ENCODE measurements at places on chromosomes 12 and 14. TPM values are rescaled to one million over a fixed set of nuclear protein-coding genes. Genes with fewer than 3 reads are reported as not detected.

DNA sequence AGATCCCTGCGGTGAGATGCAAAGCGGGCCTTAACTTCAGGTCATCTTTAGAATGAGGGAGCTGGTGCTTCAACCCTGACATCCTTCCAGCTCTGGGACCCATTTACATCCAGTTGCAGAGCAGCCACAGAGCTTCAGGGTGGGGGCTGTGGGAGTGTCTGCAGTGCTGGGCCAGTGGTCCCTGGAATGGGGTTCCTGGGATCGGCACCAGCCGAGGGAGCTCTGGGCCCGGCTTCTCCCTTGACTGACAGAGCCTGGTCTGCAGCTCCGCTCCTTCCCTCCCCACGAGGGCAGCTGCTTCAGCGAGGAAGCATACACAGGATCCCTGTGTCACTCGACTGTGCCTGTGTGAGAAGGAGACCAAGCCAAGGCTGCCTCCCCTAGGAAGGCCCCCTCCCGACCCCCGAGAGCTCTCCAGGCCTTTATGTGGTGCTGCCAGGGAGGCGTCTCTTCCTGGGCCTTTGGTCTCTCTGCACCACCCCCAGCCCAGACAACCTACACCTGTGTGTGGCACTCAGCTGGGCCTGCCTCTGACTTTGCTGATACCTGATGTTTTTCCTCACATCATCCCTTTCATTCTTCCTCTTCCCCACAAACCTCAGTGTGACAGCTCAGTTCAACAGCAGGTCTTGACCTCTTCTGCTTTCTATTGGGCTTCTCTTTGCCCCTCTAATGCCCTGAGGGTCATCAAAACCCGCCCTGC, 48.1 kb upstream of the RIN3 start:
- DNase-seq, result peak; percentile 27

- no peak for DNase-seq
Measured at GRCh38 chr12:66548338-66549049, 130.4 kb downstream of the GRIP1 start.

KRT74 gene
- total RNA-seq, result not detected

- peak; percentile 18 for DNase-seq
Measured at GRCh38 chr14:72739446-72740405, 154.2 kb downstream of the DPF3 start.

DNA sequence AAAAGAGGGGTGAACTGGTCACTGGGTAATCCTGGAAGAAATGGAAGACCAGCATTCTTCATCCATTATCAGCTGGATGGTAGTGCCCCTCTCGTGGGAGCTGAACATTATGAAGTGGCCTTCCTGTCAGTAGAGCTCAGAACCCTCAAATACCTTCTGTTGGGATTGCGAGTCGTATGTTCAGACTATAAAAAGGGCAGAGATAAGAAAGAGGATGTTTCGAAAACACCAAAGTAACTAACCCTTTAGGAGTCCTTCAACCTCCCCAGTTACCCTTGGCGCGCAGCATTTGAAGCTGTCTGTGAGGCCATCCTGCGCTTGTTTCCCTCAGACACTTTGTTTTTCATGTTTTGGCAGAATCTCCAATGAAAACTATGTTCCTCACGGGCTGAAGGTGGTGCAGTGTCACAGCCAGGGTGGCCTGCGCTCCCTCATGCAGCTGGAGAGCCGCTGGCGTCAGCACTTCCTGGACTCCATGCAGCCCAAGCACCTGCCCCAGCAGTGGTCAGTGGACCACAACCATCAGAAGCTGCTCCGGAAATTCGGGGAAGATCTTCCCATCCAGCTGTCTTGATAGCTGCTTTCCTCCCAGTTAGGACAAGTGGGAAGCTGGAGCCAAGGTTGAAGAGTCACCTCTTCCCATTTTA, 19.3 kb upstream of the GALNT16 start:
- DNase-seq, result no peak

CLEC4E gene
- total RNA-seq, result not detected

PPP1R1A gene
- 8.5 TPM for total RNA-seq

DNA sequence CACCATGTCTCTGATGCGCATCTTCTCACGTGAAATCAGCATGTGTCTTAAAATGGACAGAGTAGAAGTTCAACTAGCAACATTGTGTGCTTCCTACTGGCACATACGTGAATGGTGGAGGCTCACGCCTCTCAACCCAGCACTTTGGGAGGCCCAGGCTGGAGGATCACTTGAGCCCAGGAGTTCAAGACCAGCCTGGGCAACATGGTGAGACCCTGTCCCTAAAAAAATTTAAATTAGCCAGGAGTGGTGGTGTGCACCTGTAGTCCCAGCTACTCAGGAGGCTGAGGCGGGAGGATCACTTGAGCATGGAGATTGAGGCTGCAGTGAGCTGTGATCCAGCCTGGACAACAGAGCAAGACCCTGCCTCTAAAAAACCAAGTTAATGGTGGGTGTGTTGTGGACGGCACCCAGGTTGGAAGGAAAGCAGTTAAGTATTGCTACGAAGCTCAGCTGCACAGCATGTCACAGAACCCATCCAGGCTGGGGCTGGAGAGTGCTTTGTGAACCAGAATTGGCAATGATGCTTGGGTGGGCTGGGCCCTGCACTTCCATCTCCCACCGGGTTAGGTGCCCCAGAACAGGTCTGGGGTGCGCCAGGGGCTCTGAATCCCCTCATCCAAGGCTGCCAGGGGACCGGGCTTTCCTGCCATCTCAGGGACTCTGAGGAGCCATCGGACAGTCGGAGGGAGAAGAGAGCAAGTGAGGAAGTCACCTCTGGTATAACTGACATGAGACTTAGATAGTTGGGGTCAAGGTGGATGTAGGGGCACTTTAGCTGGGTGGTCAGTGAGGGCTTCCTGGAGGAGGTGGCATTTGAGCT, 33.0 kb upstream of the ULK1 start:
- DNase-seq, result peak; percentile 29

All from H9 (cell line).